ENCODE measurements at places on chromosomes 4 and X.

DNA sequence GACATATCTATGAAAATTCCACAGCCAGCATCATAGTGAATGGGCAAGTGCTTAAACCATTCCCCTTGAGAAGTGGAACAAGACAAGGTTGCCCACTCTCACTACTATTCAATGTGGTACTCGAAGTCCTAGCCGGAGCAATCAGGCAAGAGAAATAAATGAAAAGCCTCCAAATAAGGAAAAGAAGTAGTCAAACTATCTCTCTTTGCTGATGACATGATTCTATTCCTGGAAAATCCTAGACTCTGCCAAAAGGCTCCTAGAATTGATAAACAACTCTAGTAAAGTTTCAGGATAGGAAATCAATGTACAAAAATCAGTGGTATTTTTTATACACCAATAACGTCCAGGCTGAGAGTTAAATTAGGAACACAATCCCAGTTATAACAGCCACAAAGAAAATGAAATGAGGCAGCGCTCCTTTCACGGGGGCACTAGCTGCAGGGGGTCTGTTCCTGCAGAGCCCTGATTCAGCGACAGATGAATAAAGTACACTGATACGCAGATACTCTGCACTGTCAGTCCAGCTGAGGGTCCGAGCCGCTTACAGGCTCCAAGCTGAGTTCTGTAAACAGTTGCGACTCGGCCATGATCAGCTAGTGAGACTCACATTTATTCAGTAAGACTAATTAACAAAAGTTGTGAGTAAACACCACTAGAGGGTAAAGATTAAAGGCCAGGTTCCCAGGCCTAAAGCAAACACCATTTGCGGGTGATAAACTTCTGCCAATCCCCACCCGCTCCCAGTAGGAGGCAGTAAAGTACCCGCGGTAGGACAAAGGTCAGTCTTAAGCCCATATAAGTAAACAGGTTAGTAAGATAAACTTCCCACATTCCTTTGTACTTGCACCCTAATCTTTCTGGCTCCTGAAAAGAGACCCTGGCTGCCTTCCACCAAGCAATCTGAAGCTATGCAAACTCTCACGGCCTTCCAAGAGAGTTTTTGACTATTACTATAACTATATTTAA lies 290.6 kb upstream of the GRID2 start:
- no peak for DNase-seq

GRCh38 chr4:152585023-152585441 lies 49.1 kb upstream of the FBXW7 start:
- DNase-seq: no peak

DNA sequence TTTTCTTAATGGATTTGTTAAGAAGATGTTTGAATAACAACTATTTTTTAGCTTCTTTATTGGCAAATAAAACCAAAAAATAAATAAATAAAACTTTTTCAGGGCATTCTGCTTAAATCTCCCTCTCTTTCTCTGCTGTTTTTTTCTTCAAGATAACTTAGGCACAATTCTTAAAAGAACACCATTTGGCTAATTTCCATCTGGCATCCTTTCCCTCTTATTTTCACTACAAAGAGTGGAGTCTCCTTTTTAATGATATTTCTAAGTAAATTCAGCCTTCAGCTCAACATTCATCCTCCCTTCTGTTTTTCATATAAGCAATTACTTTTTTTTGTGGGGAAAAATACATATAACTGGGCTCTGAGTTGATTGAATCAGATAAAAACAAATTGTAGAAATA lies 88.1 kb downstream of the PCDH7 start:
- no peak for DNase-seq

DNA sequence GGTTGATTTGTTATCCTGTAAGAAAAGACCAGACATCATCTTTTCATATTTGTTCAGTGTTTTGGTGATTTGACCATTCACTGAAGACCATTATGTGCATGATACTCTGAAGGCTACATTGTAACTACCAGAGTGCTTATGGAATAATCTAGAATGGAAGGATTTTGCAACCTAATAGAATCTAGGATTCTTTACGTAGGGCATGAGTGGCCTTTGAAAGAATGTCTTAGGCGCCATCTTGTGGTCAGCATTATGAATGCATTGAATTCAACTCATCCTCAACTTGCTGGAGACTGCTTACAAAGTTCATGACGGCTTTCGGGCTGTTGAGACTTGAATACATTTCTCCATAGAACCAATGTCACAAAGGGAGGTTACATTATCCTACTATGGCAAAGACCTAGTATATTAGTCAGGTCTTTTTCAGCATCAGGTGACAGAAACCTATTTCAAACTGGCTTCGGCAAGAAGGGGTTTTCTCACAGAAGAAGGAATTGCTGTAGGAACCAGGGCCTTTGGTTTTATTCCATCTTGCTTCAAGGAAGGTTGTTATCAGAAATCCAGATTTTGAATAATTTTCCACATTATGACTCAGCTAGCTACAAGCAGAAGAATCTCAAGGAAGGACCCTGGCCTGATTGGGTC lies 104.1 kb downstream of the GPAT3 start:
- peak; percentile 14 for DNase-seq

DNA sequence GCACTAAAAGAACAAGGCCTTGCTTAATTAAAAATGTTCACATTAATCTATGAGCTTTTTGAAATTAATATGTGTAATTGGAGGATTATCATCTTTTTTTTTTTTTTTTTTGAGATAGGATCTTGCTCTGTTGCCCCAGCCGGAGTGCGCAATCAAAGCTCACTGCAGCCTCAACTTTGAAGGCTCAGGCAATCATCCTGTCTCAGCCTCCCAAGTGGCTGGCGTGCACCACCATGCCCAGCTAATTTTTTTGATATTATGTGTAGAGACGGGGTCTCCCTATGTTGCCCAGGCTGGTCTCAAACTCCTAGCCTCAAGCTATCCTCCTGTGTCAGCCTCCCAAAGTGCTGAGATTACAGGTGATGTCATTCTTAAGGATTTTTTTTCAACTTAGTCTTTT lies 20.0 kb downstream of the PRPS1 start:
- DNase-seq: no peak

All from NCI-H2029 treated with DMSO at 0.1 percent for 48 hours (cell line).